ENCODE measurements at places on chromosomes 6 and 20.
A peak's percentile ranks its signal among the peaks of the same experiment; 100 is the strongest.

DNA sequence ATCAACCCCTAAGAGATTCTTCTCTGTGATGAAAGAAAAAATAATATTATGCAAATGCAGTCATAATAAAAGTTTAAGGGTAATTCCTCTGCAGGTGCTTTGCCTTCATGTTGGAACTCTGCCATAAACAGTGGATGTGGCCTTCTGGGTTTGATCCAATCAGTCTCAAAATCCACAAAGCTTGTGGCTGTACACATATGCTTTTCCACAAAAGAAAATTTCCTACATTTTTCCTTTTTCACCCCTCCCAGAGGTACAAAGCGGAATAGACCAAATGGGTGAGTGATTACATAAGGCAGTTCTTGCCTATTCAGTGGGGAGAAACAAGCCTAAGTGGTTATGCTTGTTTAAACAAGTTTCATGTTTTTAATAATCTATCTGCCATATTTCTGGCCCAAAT lies 16.7 kb downstream of the CALHM5 start:
- DNase-seq = no peak

DNA sequence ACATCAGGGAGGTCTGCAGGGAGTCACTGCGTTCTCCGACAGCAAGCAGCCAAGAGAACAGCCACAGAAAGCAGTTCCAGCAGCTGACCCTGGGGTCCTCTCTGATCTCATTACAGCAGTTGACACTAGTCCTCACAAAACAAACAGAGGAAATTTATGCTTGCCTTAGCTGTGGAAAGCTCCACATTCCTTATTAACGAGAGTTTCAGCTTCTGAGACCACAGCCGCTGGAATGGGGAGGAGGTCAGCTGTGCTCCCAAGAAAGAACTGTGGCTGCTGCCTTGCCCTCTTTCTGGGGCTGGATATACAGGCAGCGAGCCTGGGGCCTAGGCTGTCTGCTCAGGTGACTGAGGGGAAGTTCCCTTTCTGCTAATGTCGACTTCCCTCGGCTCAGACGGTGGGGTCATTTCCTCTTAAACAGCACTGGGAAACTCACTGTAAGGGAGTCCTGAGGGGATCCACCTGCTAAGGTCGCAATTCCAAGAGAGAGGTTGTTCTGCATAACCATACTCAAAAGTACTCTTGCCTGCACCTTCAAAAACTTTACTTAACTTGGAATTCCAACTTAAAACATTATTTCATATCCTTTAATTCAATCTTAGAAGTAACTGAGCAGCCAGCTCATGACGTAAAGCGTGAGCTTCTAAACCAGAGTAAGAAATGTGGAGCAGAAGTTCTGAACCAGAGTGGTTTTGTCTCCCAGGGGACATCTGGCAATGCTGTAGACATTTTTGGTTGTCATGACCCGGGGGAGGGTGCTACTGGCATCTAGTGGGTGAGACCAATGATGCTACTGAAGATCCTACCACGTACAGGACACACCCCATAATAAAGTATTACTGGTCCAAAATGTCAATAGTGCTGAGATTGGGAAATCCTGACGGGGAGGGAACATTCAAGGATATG lies 80.3 kb downstream of the BACH2 start:
- no peak for DNase-seq

DNA sequence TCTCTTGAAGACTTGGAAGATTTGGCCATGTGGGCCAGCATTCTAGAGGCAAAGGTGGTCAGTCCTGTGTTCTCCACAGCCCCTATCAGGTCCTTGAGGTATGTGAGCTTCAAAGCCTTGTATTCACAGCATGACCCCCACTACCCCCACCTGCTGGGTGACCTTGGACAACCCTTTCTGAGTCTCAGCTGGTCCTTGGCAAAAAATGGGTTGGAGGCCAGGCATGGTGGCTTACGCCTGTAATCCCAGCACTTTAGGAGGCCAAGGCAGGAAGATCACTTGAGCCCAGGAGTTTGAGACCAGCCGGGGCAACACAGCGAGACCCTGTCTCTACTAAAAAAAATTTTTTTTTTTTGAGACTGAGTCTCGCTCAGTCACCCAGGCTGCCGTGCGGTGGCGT lies 42.6 kb downstream of the UBE2V1 start:
- DNase-seq = no peak

DNA sequence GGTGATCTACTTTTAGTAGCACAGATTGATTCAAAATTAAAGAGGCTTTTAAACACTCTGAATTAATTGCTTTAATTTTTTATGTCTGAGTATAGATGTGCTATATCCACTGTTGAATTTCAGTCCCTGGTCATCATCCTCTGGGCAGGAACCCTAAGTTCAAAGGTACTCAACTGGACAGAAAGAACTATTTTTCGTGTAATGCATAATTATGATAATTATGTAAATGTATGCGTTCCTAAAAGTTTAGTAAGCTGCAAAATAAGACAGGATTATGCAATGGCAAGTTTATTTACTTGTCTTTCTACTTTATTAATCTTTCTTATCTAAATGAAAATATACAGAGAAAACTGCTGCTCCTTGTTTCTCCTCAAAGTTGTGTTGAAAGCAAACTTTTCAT lies 690.1 kb upstream of the MAN1A1 start:
- DNase-seq = no peak

GRCh38 chr6:15473174-15473573 lies 189.7 kb downstream of the DTNBP1 start:
- DNase-seq = no peak

- no peak for DNase-seq
Observed at GRCh38 chr6:36920049-36920448, 34.3 kb downstream of the C6orf89 start.

GRCh38 chr20:1949347-1950100 lies 44.3 kb downstream of the PDYN start:
- no peak for DNase-seq

- no peak for DNase-seq
Observed at GRCh38 chr20:1150218-1150617, 31.8 kb downstream of the PSMF1 start.

DNA sequence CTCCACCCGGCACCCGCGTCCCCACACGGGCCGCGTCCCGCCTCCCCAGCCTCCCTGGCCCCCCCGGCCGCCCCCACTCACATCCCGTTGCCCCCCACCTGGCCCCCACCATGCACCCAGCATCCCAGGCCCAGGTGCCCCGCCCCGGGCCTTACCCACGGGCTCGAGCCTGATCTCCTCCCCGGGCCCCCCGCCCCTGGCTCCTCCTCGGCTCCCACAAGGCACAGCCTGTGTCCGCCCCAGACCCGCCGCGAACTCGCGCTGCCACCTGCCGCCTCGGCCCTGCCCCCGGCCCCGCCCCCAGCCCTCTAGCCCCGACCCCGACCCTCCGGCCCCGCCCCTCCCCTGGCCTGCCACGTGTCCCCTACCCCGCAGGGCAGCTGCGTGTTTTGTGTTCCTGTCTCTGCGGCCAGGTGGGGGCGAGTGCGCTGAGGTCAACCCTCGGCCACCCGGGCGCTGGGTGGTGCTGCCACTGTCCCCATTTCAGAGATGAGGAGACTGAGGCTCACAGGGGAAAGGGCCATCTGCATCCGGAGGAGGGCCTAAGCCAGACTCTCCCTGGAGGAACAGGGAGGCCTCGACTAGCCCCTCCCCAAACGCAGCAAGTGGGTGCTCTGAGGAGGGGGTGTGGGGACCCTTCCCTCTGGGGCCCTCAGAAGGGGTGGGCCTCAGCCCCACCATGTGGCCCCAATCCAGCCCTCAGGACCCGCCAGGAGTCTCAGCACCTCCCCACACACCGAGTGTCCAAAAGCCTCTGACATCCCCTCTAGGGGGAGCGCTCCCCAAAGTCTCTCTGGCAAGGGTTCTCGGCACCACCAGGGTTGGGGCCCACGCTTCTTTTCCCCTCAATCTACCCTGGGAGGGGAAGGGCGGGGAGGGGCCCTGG lies 99.8 kb downstream of the TAF4 start:
- DNase-seq = no peak

- DNase-seq = no peak
Observed at GRCh38 chr6:145373826-145374225, 361.5 kb downstream of the EPM2A start.

DNA sequence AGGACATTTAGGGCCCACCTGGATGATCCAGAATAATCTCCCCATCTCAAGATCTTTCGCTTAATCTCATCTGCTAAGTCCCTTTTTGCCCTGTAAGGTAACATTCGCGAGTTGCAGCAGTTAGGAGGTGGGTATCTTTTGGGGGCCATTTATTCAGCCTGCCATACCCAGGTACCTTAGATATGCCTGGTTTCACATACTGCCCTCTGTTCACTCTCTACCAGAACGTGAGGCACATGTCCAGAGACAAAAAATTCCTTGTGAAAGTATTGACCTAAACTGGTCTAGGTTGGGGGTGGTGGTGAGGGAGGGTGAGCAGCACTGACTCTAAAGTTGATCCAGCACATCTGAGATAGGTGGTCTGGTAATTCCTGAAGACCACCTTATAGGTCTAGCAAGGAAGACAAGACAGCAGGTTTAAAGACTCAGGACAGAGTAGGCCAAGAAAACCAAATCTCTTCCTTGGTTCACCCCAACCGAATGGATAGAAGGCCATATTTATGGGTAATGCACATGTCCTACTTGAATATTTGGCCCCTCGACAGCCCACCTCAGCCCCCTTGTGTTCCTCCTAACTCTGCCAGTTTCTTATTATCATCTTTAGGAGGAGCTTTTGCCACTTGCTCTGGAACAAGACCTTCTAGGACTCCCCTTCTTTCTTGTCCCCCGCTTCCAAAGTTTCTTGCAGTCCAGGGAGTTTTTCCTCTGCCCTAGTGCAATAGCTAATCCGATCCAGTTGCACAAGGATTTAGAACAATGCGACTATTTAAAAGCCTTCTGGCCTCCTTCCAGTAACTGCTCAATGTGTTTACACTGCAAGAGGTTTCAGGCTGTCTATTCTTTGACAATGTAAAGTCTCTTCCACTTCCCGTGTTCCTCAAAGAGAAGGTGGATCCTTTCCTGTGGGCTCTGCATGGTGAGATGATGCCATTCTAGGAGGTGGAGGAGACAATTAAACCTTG lies 213.0 kb upstream of the LAMP5 start:
- no peak for DNase-seq

DNA sequence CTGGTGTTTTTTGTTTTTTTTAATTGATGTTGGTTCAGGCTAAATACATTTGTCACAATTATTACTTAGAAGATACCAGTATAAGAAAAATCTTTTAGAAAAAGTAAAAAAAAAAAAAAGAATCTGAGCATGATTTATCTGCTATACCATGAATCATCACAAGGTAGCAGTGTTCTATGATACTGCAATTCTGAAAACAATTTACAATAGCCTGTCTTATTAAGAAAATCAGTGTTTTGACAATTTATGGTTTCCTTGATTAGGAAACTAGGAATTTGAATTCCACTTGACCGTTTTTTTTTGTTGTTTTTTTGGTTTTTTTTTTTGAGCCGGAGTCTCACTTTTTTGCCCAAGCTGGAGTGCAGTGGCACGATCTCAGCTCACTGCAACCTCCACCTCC lies 9.3 kb upstream of the MAK start:
- DNase-seq = no peak

GRCh38 chr6:2534406-2535042 lies 216.2 kb downstream of the MYLK4 start:
- no peak for DNase-seq

GRCh38 chr6:45584127-45584526 lies 206.4 kb upstream of the SUPT3H start:
- DNase-seq = peak; percentile 10

DNA sequence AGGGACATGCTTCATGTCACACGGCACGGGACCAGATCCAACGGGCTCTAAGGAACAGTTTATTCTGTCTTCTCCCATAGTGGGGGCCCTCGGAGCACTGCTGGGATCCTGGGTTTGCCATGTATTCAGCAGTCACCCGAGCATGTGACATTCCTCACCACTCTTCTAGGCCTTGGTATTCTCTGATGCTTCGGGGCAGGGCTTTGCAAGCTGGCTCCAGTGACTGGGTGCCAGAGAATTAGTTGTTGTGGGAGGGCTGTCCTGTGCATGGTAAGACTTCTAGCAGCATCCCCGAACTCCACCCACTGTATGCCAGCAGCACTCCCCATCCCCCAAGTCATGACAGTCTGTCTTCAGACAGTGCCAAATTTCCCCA lies 5.4 kb downstream of the CCN5 start:
- DNase-seq = no peak

DNA sequence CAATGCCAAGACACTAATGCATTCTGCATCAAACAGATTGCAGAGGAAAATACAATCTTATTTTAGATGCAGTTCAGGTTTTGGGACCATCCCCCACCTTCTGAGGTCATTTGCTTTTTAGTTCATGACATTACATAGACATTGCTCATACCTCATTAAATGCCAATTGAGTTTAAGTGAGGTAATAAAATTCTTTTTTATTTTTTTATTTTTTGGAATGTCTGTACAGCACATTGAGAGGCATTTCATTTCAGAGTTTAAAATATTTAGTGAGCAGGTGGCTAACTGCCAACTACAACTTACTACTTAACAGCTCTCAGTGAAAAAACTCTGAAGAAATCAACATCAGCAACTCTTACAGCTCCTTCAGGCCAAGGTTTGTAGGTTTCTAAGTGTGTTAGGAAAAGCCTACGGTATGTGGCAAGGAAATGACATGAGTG lies 482.2 kb upstream of the RNF217 start:
- no peak for DNase-seq

- no peak for DNase-seq
Observed at GRCh38 chr6:39057251-39058155, 8.9 kb downstream of the GLP1R start.

- DNase-seq = no peak
Observed at GRCh38 chr6:147268254-147268653, 64.0 kb downstream of the STXBP5 start.

- DNase-seq = no peak
Observed at GRCh38 chr20:43528258-43528875, 20.9 kb downstream of the L3MBTL1 start.

All from effector memory CD8-positive, alpha-beta T cell (primary cell).